Heart left ventricle (tissue), 16 donors: ENCODE measurements at places on chromosomes 13 and 19. TPM values are rescaled to one million over a fixed set of nuclear protein-coding genes. Genes with fewer than 3 reads are reported as not detected.

- no peak for DNase-seq
- H3K4me3 ChIP-seq, result no peak overlapping the region
- H3K27ac ChIP-seq, result no peak overlapping the region
- H3K27me3 ChIP-seq, result no peaks in the 10 kb centered on the region
- H3K4me1 ChIP-seq, result no peaks in the 10 kb centered on the region
These were observed 506.9 kb downstream of the TBC1D4 start for GRCh38 chr13:74975111-74975510.

Gene ZNF730
- total RNA-seq, result 0.16 TPM

Gene SHD
- total RNA-seq, result not detected

GRCh38 chr13:30587739-30588138, 30.0 kb upstream of the USPL1 start:
- no peak overlapping the region for H3K27ac ChIP-seq
- H3K27me3 ChIP-seq, result no peaks in the 10 kb centered on the region
- no peaks in the 10 kb centered on the region for H3K4me1 ChIP-seq
- no peak overlapping the region for H3K4me3 ChIP-seq
- H3K36me3 ChIP-seq, result no peaks in the 10 kb centered on the region

Gene TUBA3C
- not detected for total RNA-seq

DNA sequence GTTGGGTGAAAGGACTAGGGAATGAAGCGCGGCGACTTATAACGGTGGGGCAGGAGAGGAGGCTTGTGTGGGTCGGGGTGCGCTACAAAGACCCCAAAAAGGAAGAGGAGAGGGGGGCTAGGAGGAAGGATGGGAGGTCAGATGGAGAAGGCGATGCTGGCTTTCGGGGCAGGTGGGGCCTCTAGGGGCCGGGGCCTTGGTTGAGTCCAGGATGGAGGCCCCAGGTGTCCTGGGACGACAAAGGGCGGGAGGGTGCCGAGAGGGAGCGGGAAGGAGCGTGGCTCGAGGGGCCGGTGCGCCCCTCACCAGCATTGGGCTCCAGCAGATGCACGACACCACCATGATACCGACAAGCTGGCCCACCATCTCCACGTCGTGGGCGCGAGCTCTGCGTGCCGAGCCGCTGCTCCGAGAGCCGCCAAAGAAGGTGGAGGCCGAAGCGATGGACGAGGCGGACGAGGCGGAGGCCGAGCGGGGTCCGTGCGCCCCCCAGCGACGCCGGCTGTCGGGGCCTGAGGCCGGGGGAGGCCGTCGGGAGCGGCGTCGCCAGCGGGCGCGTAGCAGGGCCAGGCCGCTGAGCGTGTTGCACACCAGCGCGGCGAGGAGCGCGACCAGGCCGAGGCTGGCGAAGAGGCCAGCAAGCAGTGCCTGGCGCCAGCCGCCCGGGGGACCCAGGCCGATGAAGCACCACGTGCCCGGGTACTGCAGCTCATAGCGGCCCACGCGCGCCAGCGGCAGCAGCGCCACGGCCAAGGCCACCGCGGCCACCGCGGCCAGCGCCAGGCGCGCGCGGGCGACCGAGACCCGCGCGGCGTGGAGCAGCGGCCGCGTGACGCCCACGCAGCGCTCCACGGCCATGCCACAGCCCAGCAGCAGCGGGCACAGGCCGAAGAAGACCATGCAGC, 1.8 kb downstream of the PTGER1 start:
- no peak for DNase-seq
- H3K27me3 ChIP-seq, result no peaks in the 10 kb centered on the region
- peaks cover 42% of the 10 kb centered on the region for H3K36me3 ChIP-seq
- H3K27ac ChIP-seq, result no peak overlapping the region

DNA sequence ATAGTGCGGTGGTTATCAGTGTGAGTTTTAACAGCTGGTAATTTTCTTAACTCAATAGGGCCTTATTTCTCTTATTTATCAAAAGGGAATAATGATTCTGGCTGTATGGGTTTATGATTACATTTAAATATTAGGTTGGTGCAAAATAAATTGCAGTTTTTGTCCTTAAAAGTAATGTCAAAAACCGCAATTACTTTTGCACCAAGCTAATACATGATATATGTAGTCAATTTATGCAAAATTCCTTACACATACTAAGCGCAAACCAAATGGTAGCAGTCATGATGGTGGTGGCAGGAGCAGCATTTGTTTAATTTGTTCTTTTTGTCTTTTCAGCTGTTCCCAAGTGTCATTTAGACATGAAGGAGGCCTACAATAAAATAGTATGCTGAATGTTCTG, 1777.1 kb downstream of the OLFM4 start:
- H3K27ac ChIP-seq, result no peak overlapping the region
- H3K27me3 ChIP-seq, result no peaks in the 10 kb centered on the region
- H3K4me1 ChIP-seq, result no peaks in the 10 kb centered on the region
- no peaks in the 10 kb centered on the region for H3K36me3 ChIP-seq
- H3K4me3 ChIP-seq, result no peak overlapping the region

Gene ZNF541
- 1.4 TPM for total RNA-seq

- no peak for DNase-seq
- H3K4me3 ChIP-seq, result no peak overlapping the region
- H3K4me1 ChIP-seq, result no peaks in the 10 kb centered on the region
- no peak overlapping the region for H3K27ac ChIP-seq
- no peaks in the 10 kb centered on the region for H3K27me3 ChIP-seq
These were observed 9.1 kb upstream of the EBI3 start for GRCh38 chr19:4220188-4220587.

Gene ZNF534
- total RNA-seq, result 0.29 TPM

Gene LIM2
- total RNA-seq, result not detected

GRCh38 chr13:23349161-23349897, 84.2 kb downstream of the SACS start:
- no peaks in the 10 kb centered on the region for H3K27me3 ChIP-seq
- H3K4me1 ChIP-seq, result no peaks in the 10 kb centered on the region
- H3K4me3 ChIP-seq, result no peak overlapping the region

DNA sequence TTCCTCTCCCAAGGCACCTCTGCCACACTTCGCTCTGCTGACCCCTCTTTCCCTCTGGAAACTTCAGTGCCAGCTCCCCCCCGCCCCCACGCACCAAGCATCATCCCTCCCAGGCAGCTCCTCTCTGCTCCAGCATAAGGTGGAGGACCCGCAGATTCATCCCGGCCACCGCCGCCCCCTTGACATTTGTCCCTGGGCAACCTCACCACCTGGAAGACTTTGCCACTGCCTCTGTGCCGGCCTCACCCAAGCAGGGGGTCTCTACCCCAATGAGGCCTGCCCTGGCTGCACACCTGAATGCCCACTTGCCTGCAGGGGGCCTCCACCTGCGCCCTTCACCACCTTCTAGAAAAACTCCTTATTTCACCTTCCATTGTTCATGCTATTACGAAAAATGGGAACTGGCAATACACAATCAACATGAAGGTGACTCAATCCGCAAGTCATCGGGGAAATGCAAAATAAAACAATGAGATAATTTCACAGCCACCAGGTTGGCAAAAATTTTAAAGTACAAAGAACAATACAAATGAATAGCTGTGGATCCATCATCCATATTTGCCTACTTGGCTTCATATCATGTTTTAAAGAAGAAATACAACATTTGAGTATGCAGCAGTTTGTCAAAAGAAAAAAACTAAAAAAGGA, 21.9 kb downstream of the CCNE1 start:
- H3K27me3 ChIP-seq, result peaks cover 12% of the 10 kb centered on the region
- DNase-seq, result no peak
- no peaks in the 10 kb centered on the region for H3K4me1 ChIP-seq

DNA sequence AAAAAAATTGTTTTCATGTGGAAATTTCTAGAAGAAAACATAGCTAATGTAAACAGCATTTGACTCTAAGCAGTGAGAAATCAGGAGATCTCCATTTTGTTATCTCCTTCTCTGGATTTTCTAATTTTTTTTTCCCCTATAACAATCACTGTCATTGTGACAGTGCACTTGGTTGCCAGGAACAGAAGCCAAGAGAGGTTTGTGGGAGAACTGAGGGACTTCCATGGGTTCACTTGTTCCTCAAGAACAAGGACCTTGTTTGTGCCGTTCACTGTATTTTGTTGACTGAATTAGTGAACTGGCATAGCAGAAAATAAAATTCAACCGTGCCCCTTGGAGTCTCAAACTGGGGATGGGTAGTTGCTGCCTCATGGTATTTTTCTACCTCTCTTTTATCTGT, 17.1 kb downstream of the SHISA7 start:
- no peak for DNase-seq
- no peaks in the 10 kb centered on the region for H3K36me3 ChIP-seq
- H3K27ac ChIP-seq, result no peak overlapping the region
- peaks cover 9% of the 10 kb centered on the region for H3K27me3 ChIP-seq
- H3K4me3 ChIP-seq, result no peak overlapping the region

DNA sequence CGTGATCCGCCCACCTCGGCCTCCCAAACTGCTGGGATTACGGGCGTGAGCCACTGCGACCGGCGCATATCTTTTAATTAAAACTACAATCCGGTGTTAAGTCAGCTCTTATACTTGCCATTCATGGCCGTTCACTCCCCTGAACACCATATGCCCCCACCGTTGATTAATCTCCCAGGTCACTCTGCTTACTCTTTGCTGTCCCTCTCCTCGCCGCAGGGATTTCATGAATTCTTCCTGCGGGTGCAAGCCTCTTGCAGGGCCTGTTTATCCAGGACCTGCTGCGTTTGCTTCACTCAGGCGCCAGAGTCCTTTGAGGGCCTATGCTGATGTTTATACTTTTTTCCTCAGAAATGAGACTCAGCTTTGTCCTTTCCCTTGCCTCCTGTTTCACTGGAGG, 996 bp downstream of the ERVV-2 start:
- no peak overlapping the region for H3K4me3 ChIP-seq
- H3K27ac ChIP-seq, result no peak overlapping the region
- no peak for DNase-seq
- H3K36me3 ChIP-seq, result no peaks in the 10 kb centered on the region

- H3K27me3 ChIP-seq, result peaks cover 6% of the 10 kb centered on the region
- DNase-seq, result peak; percentile 32
- H3K4me1 ChIP-seq, result peaks cover 4% of the 10 kb centered on the region
- H3K36me3 ChIP-seq, result no peaks in the 10 kb centered on the region
- H3K4me3 ChIP-seq, result no peak overlapping the region
These were observed 3.6 kb upstream of the KCNN4 start for GRCh38 chr19:43784241-43784980.

- H3K36me3 ChIP-seq, result no peaks in the 10 kb centered on the region
- peaks cover 34% of the 10 kb centered on the region for H3K4me1 ChIP-seq
- no peak overlapping the region for H3K27ac ChIP-seq
- DNase-seq, result no peak
- peaks cover 96% of the 10 kb centered on the region for H3K27me3 ChIP-seq
These were observed 3.6 kb downstream of the ZIC5 start for GRCh38 chr13:99967869-99968520.

GRCh38 chr13:101554420-101555125, 102.1 kb downstream of the ITGBL1 start:
- no peak for DNase-seq
- H3K27ac ChIP-seq, result no peak overlapping the region
- H3K4me1 ChIP-seq, result no peaks in the 10 kb centered on the region
- no peaks in the 10 kb centered on the region for H3K36me3 ChIP-seq

DNA sequence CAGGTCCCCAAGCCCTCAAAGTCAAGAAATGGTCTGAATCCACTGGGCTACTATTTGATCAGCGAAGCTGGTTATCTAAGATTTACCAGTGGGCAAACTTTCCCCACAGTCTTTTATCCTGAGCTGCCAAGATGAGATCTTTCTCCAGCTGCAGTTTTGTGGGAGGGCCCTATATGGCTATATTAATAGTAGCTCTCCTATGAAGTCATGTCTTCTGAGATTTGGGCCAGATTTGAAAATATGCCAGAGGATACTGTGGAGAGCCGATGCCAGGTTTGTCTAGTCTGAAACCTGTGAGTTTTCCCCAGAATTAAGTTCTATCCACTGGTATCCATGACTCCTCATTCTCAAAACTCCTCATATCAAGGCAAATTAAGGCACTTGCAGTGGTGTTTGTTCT, 173.2 kb downstream of the FLT1 start:
- H3K4me3 ChIP-seq, result no peak overlapping the region
- no peak overlapping the region for H3K27ac ChIP-seq
- DNase-seq, result no peak
- H3K4me1 ChIP-seq, result peaks cover 47% of the 10 kb centered on the region
- no peaks in the 10 kb centered on the region for H3K27me3 ChIP-seq
- peaks cover 20% of the 10 kb centered on the region for H3K36me3 ChIP-seq

GRCh38 chr13:52810011-52810410, 38.4 kb downstream of the PCDH8 start:
- DNase-seq, result no peak
- H3K4me1 ChIP-seq, result peaks cover 5% of the 10 kb centered on the region
- no peak overlapping the region for H3K4me3 ChIP-seq

- H3K4me3 ChIP-seq, result no peak overlapping the region
- H3K4me1 ChIP-seq, result no peaks in the 10 kb centered on the region
- no peak overlapping the region for H3K27ac ChIP-seq
- H3K27me3 ChIP-seq, result no peaks in the 10 kb centered on the region
- H3K36me3 ChIP-seq, result no peaks in the 10 kb centered on the region
These were observed 302.4 kb upstream of the TMTC4 start for GRCh38 chr13:100976993-100977392.

GRCh38 chr13:37995092-37995491, 125.5 kb upstream of the TRPC4 start:
- H3K27me3 ChIP-seq, result no peaks in the 10 kb centered on the region
- H3K4me3 ChIP-seq, result no peak overlapping the region
- H3K4me1 ChIP-seq, result no peaks in the 10 kb centered on the region
- no peak for DNase-seq

DNA sequence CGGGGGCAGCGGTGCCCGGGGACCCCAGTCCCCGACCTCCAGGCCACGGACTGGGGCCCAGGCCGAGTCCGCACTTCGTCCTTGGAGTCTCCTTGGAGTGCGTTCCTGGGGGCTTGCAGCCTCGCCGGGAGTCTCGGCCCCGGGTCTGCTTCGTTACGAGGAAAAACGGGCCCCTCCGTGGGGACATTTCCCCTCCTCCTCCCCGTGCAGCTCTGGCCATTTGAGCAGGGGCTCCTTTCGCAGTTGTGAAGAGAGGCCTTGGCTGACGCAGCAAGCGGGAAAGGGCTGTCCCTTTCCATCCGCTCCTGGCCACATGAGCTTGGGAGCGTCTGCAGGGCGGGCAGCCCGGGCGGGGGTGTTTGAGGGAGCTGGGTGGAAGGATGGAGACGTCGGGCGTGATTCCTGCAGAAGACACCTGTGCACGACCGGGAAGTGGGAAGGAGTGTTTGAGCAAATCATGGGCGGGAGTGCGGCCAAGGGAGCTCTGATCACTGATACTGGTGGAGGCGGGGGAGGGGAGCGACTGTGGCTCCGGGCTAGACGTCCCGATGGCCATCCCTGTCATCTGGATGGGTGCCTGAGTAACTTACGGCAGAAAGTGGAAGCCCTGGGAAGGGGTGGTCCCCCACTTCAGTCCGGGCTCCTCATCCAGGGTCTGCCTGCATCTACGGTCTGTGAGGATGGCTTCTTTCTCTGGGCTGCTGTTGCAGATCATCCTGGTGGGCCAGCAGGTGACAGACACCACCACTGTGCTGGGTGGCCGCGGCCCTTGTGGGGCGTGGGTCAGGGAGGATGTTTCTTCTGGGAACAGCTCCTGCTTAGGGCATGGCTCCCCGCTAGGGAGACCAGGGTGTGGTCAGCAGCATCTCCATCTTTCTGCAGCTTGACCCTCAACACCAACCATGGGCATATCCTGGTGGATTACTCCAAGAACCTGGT, 736 bp downstream of the GPI start:
- H3K4me1 ChIP-seq, result peaks cover 14% of the 10 kb centered on the region
- H3K27me3 ChIP-seq, result no peaks in the 10 kb centered on the region
- H3K36me3 ChIP-seq, result no peaks in the 10 kb centered on the region
- DNase-seq, result peak; percentile 54
- peak overlapping the region; percentile 94 for H3K4me3 ChIP-seq
- peak overlapping the region; percentile 87 for H3K27ac ChIP-seq

GRCh38 chr19:934865-935479, 9.1 kb downstream of the ARID3A start:
- peak overlapping the region; percentile 16 for H3K4me3 ChIP-seq
- H3K36me3 ChIP-seq, result no peaks in the 10 kb centered on the region
- H3K27ac ChIP-seq, result peak overlapping the region; percentile 39
- no peaks in the 10 kb centered on the region for H3K27me3 ChIP-seq
- peak; percentile 92 for DNase-seq

Gene VMAC
- 2.4 TPM for total RNA-seq
